ENCODE measurements at places on chromosomes 2 and 18. TPM values are rescaled to one million over a fixed set of nuclear protein-coding genes. Genes with fewer than 3 reads are reported as not detected.

DNA sequence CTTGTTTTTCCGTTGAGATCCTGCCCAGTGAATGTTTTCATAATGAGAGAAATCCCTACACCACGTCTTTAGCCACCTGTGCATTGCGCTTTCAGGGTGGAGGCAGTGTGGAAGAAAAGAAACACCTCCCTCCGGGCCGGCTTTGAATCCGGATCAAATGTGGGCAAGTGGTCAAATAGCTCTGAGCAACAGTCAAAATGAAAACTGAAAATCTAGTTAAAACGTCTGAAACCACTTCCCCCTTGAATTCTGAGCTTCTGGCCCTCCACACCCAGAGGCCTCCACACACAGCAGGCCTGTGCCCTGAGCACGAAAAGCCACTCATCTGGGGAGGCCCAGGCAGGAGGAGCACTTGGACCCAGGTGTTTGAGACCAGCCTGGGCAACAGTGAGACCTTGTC, 263.6 kb upstream of the SALL3 start:
- DNase-seq, result no peak

The CHN1 gene
- total RNA-seq, result 3.5 TPM

The SLC39A10 gene
- 58.0 TPM for total RNA-seq

GRCh38 chr2:143901185-143901842, 618.6 kb downstream of the ZEB2 start:
- DNase-seq, result no peak

- no peak for DNase-seq
These were observed 580.0 kb downstream of the RNF144A start for GRCh38 chr2:7497178-7497577.

The CHST10 gene
- total RNA-seq, result 2.7 TPM

DNA sequence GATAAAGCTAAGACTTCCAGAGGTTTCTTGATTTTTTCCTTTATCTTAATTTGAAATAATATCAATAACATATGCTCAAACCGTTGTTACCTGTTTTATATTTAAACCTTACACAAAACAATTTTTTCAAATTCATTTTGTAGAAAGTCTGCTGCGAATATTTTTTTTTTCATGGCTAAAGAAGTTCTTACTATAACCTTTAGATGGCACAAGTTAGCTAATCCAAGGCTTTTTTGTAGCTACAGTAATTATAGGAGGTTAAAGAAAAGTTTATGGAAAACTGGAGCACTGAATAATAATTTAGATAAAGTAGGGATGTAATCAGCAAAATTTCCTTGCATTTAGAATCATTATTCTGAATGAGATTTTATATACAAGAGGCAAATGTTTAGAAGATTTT, 78.0 kb upstream of the PNPT1 start:
- DNase-seq, result no peak

DNA sequence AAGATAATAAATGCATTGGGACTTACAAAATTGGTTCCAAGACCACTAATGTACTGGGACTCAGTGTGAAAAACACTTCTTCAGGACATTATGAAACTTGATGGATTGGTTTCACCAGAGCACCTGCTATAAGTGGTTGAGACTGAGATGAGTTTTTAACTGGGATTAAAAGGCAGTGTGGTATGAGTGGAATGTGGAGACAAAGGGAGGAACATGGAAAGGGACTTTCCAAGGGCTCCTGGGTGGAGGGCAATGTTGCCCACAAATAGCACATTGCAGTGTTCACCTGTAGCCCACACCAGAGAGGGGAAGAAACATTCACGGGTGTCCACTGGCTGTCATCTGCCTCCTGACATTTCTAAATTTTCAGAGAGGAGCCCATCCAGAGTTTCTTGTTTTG, 253.3 kb upstream of the TANK start:
- no peak for DNase-seq

The SLC19A3 gene
- total RNA-seq, result not detected

DNA sequence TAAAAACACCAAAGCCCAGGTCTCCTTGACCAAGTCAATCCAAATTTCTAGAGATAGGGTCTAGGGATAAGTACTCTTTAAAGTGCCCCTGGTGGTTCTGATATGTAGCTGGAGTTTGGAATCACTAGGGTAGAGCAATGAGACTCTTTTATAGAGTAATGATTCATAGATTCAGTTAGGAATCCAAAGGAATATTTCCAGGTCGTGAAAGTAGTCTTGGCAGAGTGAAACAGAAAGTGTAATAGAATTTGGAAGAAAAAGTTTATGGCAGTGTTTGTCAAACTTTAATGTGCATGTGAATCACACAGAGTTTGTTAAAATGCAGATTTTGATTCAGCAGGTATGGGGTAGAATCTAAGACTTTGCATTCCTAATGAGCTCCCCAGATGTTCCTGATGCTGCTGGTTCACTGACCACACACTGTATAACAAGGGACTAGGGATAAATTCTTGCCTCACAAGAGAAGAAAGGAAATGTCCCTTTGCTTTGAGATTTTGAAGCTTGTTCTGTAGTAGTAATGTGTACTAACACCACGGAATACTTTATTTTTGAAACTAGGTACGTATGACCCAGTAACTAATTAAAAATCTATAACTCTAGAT, 1.8 kb downstream of the UPP2 start:
- DNase-seq, result no peak

DNA sequence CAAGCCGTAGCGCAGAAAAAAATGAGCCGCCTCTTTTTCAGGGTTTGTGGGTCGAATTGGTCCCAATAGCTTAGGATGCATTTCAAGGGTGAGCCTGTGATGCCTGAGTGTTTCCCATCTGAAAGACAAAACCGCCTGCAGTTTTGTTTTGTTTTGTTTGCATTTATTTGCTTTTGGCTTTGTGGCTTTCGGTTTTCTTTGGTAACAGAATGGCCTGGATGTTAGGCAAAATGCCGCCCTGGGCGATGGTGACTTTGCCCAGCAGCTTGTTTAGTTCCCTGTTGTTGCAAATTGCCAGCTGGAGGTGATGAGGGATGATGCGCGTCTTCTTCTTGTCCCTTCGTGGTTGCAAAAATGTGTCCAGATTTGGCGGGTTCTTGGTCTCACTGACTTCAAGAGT, 109.4 kb downstream of the LTBP1 start:
- no peak for DNase-seq

DNA sequence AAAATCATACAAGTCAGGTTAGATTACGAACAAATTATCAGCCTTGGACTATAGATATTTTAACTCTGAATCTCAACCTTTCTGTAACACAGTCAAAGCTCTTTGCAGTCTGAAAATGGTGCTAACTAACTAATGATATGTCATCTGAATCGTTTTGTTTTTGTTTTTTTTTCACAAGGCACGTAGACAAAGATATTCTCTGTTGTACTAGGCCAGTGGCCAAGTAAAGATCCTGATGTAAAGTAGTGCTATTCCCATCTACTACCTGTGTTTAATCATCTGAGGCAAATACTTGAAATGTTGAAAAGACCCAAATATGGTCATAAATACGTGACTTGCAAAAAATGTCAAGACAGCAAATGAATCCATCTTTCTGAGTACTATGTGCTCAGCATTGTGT, 65.7 kb downstream of the REL start:
- DNase-seq, result no peak

DNA sequence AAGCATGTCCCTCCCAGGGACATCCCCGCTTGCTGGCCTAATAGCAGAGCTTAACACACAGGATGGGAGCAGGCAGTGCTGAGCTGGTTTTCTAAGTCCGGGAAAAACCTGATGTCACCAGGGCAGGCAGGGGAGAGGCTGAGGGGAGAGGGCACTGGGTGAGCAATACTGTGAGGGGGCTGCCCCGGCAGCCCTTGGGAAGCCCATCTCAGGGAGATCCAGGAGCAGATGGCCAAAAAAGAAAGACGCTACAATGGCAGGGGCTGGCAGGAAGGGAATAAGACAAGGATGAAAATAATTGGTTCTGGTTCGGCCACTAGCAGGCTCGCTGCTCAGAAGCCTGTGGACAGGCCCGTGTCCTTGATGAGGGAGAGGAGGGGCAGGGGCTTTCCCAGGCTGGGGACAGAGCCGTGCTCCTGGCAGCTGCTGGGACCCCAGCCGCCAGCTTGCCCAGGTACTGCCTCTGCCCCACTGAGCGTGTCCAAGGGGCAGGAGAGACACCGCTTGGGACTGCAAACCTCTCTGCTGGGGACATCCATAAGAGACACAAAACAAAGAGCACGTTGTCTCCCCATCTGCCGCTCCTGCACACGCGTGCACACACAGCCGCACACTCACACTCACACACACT, 30.2 kb downstream of the SMAD7 start:
- DNase-seq, result no peak

DNA sequence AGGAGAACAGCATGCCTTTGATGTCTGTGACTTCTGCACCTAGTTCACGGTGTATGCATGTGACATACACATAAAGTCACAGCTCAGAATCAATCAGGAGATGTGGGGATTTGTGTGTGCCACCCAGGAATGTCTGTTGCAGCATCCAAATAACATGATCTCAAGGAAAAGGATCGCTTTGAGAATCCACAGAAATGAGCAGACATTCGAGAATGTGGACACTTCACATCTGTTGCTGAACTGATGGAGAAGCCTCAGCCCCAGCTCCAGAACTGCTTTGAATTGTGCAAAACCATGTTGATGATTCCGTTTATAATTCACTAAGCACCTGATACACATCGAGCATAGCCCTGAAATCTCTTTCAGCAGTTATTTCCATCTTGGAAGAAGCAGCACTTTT, 208.6 kb downstream of the CMPK2 start:
- no peak for DNase-seq

The ERFE gene
- 0.28 TPM for total RNA-seq

GRCh38 chr2:194714541-194714940, 942.5 kb upstream of the SLC39A10 start:
- DNase-seq, result no peak

The FECH gene
- 15.3 TPM for total RNA-seq

GRCh38 chr2:120486946-120487345, 141.0 kb downstream of the INHBB start:
- no peak for DNase-seq

DNA sequence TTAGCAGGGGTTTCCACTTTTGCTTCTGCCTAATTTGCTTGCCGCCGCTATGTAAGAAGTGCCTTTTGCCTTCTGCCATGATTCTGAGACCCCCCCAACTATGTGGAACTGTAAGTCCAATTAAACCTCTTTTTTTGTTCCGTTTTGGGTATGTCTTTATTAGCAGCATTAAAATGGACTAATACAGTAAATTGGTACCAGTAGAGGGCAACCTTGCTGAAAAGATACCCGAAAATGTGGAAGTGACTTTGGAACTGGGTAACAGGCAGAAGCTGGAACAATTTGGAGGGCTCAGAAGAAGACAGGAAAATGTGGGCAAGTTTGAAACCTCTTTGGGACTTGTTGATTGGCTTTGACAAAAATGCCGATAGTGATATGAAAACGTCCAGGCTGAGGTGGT, 216.1 kb upstream of the FSIP2 start:
- DNase-seq, result no peak

DNA sequence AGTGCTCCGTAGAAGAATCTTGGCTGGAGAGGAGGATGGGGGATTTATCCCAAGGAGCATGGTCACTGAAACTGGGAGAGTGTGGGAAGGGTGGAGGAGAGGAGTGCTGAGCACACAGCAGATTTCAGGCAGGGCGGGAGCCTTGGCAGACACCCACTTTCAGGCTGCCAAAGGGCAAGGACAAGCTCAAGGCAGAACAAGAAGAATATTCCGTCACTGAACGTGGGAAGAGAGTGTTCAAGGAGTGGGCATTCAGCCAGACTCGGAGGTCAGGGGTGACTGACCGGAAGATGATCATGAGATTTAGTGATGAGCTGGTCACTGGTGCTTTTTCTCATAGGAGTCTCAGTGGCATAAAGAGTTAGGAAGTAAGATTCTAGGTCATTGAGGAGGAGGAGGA, 136.2 kb upstream of the RASGRP3 start:
- DNase-seq, result no peak

The IL37 gene
- total RNA-seq, result not detected

The ABCB11 gene
- not detected for total RNA-seq

DNA sequence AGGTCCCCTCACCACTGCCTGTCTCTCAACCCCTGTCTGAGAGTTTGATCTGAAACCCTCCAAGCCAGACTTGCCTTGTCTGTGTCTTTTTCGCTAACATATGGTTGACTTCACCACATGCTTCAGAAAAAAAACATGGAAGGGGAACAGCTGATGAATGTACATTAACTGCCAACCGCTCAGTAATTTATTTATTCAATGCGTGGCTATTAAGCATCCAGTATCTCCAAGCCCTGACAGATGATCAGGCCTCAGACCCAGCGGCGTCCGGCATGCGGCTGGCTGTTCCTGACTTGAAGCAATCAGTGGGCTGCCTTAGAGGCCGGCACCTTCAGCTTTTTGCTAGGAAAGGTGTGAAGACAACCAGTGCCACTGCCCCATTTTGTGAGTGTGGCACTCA, 62.3 kb downstream of the NGEF start:
- no peak for DNase-seq

- DNase-seq, result no peak
These were observed 106.4 kb upstream of the NCKAP5 start for GRCh38 chr2:133674433-133675331.

The ZNF396 gene
- 0.92 TPM for total RNA-seq

DNA sequence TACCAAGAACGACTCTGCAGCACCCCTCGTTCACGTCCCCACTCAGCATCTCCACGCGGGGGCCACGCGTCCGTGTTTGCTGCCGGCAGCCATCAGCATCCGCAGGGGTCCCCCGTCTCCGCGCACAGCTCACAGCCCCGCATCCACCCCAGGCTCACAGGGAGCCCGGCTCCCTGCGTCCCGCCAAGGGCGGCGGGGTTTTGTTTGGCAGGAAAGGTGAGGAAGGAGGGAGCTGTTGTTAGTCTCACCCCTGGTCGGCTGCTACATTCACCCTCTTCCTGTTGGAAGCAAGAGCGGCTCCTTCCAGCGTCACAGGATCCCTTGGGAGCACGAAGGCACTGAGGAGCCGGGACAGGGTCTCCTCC, 131.0 kb upstream of the CTDP1 start:
- no peak for DNase-seq

- DNase-seq, result no peak
These were observed 13.1 kb downstream of the PPP3R1 start for GRCh38 chr2:68238955-68239822.

- DNase-seq, result no peak
These were observed 284.6 kb upstream of the CCDC68 start for GRCh38 chr18:55243857-55244256.

- no peak for DNase-seq
These were observed 667 bp downstream of the SP9 start for GRCh38 chr2:174335254-174335987.

GRCh38 chr2:84395820-84396219, 63.3 kb downstream of the SUCLG1 start:
- DNase-seq, result no peak

The COL3A1 gene
- total RNA-seq, result not detected

Data from naive thymus-derived CD4-positive, alpha-beta T cell (primary cell).